CD4-positive, alpha-beta T cell treated with Interleukin-17A for 1 hour (primary cell): ENCODE measurements at places on chromosomes 1 and 21.

GRCh38 chr1:163875200-163875926, 553.6 kb downstream of the NUF2 start:
- no peak for DNase-seq

DNA sequence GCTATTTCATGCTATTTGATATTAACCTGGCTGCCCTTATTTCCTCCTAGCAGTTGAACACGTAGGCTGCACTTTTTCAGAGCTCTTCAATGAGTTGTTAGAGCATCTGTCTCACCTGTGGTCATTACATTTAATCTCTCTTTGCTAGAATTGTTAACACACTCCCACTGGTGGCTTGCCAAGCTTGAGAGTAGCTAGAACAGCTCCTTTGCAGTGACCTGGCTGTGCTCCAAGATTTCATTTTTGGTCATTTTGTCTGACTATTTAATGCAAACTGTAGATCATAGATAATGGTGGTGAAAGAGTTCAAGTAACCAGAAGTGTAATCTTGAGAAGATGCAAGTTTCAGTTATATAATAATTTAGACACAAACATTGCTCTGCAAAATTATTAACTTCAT, 105.6 kb downstream of the LRRC7 start:
- DNase-seq = no peak

DNA sequence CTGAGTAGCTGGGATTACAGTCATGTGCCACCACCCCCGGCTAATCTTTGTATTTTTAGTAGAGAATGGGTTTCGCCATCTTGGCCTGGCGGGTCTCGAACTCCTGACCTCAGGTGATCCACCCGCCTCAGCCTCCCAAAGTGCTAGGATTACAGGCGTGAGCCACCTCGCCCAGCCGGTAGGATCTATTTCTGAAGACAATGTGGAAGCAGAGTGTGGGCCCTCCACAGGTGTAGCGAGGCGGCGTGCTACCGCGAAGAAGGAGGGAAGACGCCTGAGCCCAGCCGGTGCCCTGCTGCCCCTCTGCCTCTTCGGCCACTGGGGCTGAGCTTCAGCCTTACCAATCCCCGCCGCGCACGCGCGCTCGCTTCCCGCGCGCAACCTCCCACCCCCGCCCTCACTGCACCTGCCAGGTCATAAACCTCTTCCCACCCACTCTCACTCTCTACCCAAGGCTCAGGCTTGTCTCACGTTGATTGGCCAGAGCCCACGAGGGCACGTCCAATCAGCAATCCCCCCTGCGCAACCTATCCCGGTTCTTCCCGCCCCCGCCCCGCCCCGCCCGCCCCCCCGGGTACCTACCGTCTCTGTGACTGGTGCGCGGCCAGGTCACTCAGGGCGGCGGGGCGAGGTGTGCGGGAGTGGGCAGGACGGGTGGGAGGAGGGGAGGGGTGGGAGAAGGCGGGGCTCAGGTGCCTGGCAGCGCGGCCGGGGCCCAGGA, 409 bp upstream of the HOOK1 start:
- peak; percentile 96 for DNase-seq

DNA sequence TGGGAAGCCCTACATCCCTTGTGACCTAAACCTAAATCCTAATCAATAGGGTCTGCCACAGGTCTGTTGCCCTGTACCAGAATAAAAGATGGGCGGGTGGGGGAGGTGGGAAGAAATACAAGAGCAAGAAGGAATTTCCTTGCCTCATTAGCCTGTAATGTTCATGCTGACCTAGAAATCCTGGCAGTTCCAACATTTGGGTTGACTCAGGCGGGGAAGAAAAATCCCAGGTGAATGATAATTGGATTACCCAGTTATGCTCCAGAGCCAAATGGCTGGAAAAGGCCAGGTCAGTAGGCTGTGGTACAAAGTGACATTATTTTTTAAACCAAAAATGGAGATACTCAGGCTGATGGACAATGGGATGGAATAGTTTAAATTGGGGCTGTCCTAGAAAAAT, 27.3 kb upstream of the A3GALT2 start:
- DNase-seq = no peak

GRCh38 chr1:79133774-79134364, 127.3 kb upstream of the ADGRL4 start:
- DNase-seq = no peak

GRCh38 chr1:108824051-108824450, 32.8 kb downstream of the AKNAD1 start:
- no peak for DNase-seq

DNA sequence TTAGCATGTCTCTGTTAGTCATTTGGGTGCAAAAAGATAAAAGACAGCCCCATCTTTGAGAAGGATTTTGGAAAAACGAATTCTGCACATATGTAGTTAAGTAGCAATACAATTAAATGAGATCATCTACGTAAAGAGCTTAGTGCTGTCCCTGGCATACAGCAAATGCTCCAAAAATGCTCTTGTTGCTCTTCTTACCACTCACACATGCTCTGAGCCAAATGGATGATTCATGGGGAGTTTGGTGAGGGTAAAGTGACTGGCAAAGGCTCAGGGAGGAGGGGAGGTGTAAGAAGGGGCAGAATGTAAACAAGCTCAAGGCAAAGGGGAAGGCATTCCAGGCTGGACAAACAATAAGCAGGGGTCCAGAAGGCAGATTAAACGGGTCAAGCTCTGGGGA, 191.9 kb downstream of the AK5 start:
- DNase-seq = no peak

- peak; percentile 22 for DNase-seq
Measured at GRCh38 chr21:38126666-38127303, 130.0 kb upstream of the KCNJ15 start.
